ENCODE measurements at places on chromosomes 4 and X.

- DNase-seq, result no peak
Measured at GRCh38 chr4:168830777-168831512, 179.1 kb downstream of the CBR4 start.

- DNase-seq, result no peak
Measured at GRCh38 chr4:183071222-183071621, 27.8 kb upstream of the WWC2 start.

DNA sequence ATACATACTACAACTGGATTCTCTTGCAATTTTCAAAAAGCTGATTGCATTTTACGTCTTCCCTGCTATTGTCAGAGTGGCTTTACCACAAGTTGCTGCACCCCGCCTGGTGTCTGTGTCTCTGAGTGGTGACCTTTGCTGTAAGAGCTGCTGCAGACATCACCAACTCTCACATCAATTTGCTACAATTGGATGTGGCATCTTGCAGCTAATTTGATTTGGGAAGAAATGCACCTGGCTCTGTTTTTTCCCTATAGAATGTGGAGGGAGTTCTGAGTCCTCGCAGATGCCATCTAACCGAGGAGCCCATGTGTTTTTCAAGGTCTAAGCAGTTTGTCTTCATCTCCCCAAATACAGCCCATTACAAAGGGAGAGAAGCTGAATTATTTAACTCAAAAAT lies 73.8 kb upstream of the PHOX2B start:
- no peak for DNase-seq

DNA sequence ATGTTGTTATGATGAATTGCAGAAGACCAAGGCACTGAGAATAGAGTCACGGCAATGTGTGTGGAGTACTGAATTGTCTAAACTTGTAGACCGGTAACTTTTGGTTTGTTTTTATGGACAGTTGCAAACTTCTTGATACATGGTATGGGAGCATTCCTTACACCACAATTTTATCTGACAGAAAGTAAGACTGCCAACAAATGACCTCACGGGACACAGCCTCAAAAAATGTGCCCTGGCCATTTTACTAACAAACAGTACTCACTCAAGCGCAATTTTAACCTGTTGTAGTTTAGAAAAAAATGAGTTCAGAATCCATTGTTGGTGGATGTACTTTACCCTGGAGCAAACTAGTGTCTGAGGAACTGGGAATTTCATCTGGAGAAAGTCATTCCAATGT lies 321.2 kb downstream of the CAMK2D start:
- no peak for DNase-seq

DNA sequence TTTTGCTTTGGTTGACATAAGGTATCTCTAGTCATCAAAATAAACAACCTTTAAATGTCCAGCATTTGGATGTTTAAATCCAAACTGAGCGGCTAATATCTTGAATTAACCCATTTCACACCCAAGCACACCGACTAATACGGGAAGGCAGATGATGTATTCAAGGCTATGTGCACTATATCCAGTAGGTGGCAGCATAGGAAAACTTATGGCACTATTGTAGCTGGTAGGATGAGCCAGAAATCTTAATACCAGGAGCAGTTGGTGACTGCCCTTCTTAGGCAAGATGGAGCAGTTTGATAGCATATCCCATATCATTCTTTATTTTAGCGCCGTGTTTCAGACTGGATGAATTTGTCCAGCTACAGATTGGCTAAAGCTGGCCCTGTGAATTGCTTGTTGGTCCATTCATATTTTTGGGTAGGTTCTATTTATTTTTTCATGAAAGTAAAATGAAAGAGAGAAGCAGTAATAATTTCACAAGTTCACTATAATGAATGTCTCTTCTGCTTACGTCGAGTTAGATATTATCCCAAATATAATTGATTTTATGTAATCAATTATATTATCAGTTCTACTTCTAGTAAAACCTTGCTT lies 24.4 kb downstream of the UCHL1 start:
- no peak for DNase-seq

GRCh38 chrX:2664502-2664901 lies 26.6 kb upstream of the CD99 start:
- DNase-seq, result no peak

DNA sequence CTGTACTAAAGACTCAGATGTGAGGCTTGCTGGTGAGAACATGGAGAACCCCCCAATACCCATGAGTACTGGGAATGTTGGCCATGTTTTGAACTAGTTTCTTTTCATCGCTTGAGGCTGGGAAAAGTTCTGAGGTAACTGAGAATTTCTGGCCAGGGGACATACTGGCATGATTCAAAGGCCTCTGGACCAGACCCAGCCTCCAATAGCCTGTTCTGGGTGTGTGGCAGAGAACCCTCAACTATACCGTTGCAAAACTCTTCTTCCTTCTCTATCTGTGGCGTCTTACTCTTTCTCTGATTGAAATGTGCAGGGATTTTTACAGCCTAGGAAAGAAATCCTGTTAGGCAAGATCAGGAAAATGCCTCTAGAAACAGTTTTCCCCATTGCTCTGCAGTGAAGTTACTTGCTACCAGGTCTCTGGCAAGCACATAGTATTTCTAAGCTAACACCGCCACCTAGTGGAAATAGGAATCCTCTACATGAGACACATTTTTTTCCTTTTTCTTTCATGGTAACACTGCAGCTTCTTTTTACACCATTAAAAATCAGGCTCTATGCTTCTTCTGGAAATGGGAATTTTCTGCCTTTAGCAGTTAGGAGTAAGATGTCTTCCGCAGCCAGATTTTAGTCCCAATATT lies 170.7 kb upstream of the ZCCHC13 start:
- no peak for DNase-seq

DNA sequence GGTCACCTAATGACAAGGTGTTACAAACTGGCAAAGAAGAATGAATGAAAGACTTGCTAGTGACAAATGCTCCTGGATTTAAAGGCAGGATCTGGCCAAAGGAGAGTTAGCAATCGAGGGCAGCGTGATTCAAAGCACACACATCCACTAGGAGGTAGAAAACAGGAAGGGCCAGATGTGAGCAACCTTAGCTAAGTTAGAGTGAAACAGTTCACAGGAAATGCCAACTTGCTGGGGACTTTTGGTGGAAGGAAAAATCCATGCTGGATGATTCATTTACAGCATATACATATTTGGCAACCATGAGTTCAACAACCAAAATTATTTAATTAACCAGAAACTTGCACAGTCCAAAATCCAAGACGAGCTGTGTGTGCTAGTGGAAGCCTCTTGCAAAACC lies 276.9 kb downstream of the PTTG2 start:
- no peak for DNase-seq

DNA sequence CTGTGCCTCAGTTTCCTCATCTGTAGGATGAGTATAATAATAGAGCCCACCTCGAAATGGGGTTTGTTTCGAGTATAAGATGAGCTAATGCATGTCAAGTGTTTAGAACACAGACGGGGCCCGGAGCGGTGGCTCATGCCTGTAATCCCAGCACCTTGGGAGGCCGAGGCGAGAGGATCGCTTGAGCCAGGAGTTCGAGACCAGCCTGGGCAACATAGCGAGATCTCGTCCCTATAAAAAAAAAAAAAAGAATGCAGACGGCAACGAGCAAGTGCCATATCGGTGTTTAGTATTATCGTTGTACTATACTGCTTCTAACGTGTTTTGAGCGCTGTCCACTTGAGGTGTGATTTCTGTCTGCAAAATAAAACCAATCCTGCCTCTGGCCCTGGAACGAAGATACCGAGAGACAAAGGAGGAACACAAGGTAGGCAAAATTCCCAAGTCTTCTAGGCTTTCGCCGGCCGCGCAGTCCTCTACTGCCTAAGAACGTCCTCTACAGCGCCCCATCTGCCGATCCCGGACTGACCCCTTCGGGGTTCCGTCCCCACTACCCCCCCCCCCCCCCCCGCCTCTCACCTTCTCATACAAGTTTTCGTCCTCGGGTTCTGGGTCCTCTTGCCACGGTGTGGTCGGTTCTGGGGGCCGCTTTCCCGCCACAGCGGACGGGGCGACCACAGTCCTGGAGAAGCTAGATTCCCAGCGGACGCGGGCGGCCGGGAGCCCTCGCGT lies 442 bp downstream of the NDUFB11 start:
- DNase-seq, result no peak

GRCh38 chr4:4677556-4678522 lies 136.0 kb upstream of the STX18 start:
- no peak for DNase-seq

- DNase-seq, result no peak
Measured at GRCh38 chrX:131727778-131728177, 183.9 kb downstream of the OR13H1 start.

DNA sequence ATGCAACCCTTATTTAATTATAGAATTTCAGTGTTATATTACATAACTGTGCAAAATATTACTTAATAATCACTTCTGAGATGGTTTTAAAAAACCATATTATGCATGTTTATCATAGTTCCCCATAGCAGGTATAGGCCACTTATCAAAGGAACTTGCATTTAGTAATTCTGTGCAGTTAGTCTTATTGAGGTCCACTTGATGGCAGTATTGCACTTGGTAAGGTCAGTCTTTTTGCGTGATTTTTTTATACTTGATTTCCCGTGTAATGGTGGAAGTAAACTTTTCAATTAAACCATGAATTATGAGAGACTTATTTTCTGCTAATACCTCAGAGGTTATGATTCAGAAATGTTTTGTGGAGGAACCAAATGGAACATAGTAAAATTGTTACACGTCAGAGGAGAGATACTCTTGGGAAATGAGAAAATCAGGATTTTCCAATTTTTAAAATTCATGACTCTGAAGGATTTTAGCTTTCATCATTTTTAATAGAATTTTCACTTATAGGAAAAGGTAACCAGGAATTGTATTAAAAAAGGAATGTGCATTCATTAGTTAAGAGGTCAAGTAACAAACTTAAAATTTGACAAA lies 230.0 kb downstream of the CCSER1 start:
- no peak for DNase-seq

Data from stimulated activated CD4-positive, alpha-beta T cell treated with anti-CD3 and anti-CD28 coated beads, Interleukin-1b, Interleukin-23, amount 100 ng/mL, for 1 hour (primary cell).